Left renal cortex interstitium (tissue), 4 donors: ENCODE measurements at places on chromosomes 7 and 10. TPM values are rescaled to one million over a fixed set of nuclear protein-coding genes. Genes with fewer than 3 reads are reported as not detected.

DNA sequence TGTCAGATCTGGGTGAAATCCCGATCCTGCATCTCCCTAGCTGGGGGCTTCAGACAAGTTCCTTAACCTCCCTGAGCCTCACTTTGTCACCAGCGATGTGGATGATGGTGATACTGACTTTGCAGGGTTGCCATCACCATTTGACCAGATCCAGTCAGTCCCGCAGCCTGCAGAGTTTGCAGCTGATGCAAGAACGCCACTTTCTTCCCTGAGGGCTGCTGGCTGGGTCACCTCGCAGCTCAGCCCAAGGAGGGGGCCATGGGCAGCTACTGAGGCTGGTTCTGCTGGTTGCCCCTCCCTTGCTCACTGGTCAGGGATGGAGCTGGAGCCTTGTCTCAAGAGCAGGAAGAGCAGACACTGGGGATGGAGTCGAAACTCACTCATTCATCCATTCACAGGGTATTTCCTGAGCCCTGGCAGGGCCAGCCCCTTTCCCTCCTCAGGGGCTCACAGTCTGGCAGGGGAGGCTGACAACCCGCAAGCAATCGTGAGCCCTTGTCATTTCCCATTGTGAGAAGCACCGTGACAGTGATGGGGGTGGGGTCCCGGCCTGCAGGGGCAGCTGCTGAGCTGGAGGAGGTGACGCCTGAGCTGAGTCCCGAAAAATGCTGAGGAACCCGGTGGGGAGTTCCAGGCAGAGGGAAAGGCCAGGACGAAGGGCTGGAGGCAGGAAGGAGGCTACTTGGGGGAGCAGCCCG is 111.1 kb upstream of the TCF7L2 start:
- DNase-seq: no peak

DNA sequence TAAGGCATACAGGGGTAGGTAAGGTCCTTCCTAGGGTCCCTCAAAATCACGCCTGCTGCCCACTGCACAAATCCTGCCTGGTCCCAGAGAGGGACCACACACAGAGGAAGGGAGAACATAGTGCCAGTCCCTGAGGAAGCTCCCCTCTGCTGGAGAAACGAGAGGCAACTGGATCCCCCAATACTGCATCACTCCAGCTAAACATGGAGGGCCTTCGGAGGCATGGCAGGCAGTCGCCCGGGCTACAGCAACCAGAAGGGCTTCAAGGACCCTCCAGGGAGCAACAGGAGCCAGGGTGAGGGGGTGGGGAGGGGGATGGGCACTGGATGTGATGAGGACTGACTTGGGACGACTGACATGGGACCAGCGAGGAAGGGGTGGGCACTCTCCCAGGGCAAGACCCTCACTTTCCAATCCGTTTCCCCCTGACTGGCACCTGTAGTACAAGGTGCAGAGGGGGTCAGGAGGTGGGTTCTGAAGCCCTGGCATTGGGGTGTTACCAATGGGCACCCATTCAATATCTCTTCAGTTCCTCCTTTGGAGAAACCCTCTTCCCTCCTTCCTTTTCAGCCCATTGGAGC is 21.7 kb downstream of the DDIT4 start:
- DNase-seq: no peak

Gene NOS3
- 15.3 TPM for polyA plus RNA-seq

Gene EIF5AL1
- 1.1 TPM for polyA plus RNA-seq

Gene ANXA8L1
- polyA plus RNA-seq: not detected
